BE2C (cell line): ENCODE measurements at places on chromosomes 5 and 9.

DNA sequence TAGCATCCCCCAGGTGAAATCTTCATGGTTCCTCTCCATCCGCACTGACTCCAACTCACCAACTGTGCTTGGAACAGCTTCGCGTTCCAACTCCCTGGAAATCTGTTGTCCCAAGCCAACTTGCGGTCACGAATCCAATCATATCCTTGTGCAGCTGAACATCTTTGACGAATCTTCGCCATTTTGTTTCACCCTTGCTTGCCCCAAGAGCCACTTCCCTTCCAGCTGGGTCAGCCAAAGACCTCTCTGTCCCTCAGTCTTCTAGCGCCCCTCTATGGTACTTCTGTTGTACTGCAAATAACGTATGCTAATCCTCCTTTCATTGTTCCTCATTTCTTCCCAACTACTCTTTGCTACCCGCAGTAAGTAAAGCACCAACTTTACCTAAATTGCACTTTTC, 61.0 kb upstream of the TARS1 start:
- peak; percentile 11 for DNase-seq

DNA sequence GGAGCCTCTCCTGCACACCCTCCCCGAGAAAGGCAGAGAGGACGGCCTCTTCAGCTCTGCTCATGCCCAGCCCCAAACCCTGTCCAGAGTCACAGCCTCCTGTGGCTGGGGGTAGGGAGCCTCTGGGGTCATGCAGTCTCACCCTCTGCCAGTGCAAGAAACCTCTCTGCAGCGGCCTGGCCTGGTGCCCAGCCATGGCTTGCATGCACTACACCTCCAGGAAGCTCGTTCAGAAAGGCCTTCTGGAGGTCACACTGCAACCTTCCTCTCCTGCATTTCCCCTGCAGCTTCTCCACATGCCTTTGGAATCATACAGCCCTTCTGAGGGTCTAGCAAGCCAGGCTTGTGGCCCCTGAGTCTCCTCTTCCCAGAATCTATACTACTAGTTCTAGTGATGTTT, 17.9 kb downstream of the CSF1R start:
- no peak for DNase-seq

GRCh38 chr5:33840927-33841547, 50.8 kb downstream of the ADAMTS12 start:
- no peak for DNase-seq

GRCh38 chr9:120040896-120041295, 539.1 kb downstream of the CDK5RAP2 start:
- no peak for DNase-seq

DNA sequence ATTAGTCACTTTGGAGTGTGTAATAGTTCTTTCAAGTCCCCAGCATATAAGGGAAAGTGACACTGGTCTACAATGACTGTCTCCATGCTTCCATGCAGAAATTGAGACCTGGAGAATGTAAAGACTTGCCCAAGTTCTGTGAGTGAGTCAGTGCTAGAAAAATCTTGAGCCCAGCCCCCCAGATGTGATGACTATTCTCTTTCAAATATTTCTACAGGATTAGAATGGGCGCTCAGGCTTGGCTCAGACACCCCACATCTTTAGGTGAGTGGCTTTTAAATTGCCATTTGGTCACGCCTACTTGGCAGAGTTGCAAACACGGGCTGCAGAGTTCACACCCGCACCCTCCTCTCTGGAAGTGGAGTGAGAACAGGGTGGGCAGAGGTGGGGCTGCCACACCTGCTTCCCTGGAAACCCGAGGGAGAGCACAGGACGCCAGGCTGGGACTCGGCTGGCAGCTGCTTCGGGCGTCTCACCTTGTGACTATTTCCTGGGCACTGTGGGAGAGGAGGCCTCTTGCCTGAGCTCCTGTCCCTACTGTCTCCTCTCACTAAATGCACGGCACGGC, 37.6 kb downstream of the ROPN1L start:
- DNase-seq, result no peak

GRCh38 chr5:150587016-150587415, 53.4 kb upstream of the SYNPO start:
- no peak for DNase-seq

GRCh38 chr5:67181648-67182221, 14.9 kb downstream of the CD180 start:
- DNase-seq, result no peak

DNA sequence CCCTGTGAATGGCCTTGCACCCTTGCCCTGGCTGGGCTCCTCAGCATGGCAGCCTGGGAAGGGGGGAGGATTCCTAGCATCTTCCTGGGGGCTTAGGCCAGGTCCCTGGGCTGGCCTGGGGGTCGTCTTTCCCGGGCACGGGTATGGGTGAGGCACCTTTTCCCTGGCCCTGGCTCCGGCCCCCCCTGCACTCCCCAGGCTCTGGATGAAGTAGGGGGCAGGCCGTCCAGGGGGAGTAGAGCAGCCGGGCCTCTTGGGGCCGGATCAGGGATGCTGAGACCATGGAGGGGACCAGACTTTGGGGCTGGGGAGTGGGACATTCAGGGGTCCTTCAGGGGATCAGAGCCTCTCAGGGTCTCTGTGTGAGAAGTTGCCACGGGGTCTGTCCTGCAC, 6.6 kb downstream of the RXRA start:
- DNase-seq, result no peak

- DNase-seq, result no peak
These were observed 60.9 kb downstream of the YTHDC2 start for GRCh38 chr5:113574417-113574816.

DNA sequence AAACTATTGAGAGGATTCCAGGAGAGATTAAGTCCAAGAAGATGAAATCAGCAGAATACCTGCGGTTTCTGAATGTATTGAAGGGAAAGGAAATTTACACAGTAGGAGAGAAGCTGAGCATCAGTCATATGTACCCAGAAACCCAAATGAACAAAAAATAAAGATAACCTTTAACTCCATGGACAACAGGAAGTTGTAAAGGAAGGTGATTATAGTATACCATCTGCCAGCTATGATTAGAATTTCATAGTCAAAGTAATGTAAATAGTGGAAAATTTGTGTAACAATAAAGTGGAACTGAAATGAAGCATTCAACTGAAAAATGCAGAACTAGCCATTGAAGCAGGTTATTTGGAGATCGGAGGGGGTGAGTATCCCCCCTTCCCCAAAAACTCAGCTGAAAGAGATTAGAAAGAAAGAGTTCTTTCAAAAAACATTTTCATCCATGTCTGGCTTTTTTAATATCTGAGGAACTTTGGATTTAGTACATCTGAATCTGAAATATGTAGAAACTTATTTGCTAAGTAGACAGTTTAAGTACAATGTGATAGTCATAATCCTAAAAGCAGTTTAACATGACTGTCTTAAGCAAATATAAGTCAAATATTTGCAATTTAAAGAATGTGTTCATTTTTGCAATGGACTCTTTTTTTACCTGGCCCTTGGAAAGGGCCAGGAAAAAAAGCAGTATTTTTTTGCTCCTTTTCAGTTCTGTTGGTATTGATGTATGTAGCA, 58.4 kb downstream of the APC start:
- DNase-seq, result no peak

GRCh38 chr9:91776409-91777291, 173.4 kb downstream of the ROR2 start:
- no peak for DNase-seq

DNA sequence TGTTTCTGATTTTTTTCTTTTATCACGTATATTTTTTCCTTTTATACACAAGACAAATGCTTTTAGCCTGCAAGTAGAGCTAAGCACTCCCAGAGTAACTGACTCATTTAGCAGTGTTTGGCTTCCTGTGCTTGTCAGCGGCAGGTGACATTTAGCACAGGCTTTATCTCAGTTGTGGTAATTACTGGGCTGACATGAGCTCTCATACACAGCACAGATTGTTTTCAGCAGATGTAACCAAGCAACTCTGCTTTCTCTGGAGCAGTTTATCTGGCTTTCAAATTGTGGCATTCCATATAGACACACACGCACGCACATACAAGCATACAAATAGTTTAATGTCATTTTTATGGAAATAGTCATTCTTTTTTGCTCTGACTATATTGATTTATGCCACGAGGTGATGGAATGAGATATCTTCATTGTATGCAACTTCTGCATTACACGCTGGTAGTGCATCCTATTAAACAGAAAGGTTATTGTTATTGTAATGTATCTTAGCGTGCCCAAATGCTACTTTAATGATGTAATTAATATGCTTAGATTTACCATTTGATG, 379.0 kb upstream of the GRAMD2B start:
- DNase-seq, result peak; percentile 60

- peak; percentile 52 for DNase-seq
These were observed 710 bp upstream of the PIP5KL1 start for GRCh38 chr9:127931092-127931881.

- DNase-seq, result peak; percentile 42
These were observed 27.7 kb upstream of the GABRP start for GRCh38 chr5:170755679-170756456.

GRCh38 chr9:29640507-29640906, 2067.2 kb upstream of the C9orf72 start:
- no peak for DNase-seq

DNA sequence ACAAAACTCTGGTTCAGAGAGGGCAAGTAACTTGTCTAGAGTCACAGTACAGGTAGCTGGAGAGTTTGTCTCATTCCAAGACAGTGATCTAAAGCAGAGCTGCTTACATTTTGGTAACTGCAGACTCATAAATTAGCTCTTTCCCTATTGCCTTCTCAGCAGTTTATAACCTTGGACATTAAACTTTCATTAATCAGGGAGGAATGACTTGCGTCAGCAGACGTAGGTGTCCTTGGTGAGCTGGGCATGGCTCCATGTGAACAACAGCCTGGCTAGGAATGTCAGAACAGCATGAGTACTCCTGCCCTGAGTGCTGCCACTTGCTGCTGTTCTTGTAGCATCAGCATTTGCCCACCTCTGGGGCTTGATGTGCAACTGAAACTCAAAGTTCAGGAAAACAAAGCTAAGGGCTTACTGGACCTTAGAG, 2.2 kb upstream of the ALDOB start:
- no peak for DNase-seq

- DNase-seq, result peak; percentile 60
These were observed 88.6 kb downstream of the LMX1B start for GRCh38 chr9:126702151-126703001.

DNA sequence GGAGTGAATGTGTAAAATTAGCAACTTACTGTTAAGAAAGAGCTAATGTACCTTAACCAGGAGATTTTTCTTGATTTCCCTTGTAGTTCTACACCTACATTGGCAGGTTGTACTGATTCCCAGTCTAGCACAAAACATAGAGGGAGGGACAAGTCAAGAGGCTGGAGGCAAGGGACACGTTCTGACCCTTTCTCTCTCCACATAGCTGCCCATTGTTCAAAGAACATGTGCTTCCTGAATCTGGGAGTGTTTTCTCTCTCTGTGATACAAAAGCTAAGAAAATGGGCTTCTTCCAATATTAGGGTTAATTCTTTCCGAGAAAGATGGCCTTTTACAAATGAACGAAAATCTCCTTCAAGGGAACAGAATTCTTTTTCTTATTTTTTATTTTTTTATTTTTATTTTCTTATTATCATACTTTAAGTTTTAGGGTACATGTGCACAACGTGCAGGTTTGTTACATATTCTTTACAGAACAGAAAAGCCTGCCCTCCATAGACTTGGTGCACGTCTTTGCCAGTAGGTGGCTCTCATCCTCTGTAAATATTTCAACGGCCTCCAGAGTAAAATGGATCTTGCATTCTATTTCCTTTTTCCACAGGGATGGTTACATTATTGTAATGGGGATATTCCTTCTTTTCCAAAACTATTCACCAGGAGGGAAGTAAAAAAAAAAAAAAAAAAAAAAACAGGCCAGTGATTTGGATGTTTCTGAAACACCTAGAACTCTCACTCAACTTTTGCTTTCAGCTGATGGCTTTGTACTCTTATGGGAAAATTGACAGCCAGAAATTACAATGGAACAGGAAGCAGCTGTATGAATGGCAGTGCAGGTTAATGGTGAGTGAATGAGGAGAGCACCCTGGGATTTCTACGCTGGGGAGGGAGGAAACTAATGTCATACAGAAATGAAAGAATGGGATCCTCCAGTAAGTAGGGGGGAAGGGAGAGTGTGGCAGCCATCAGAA, 13.1 kb upstream of the IFNA5 start:
- DNase-seq, result peak; percentile 37

DNA sequence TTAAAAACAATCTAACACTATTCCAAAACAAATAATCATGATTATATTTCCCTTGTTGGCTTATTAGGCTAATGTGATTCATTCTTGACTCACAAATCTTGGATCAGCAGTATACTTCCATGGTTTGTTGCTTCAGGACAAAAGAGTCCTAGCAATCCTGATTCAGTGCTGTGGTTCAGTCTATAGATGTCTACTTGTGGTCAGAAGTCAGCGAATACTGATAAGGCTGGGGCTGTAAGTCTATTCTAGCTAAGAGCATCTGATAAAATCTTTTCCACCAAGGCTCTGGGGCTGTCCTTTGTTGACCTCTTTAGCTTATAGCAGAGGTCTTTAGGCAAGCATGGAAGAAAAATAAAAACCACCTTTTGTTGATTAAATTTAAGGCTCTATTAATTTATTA, 4.4 kb upstream of the SMIM3 start:
- peak; percentile 25 for DNase-seq

DNA sequence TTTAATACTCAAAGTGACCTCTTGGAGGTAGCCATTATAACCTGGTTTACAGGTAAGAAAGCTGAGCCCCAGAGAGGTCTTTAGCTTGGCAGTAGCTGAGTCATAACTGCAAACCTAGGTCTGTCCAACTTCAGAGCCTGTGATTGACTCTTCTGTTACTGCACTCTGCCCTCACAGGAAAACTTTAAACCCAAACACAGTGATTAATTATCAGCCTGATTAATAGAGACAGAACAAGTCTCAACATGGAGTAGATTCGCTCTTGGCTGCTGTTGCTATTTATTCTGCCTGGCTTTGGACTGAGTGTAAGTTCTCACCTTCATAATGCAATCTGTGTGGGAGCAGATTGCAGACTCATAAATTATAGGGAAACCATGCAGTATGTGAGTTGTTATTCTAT, 27.4 kb upstream of the TXN start:
- no peak for DNase-seq

- no peak for DNase-seq
These were observed 10.8 kb downstream of the UBLCP1 start for GRCh38 chr5:159273923-159274322.

- DNase-seq, result no peak
These were observed 73.8 kb upstream of the IFNE start for GRCh38 chr9:21555911-21556310.

- DNase-seq, result no peak
These were observed 111.9 kb downstream of the MTRR start for GRCh38 chr5:7980881-7981280.

GRCh38 chr9:133551446-133551845, 16.9 kb downstream of the ADAMTSL2 start:
- no peak for DNase-seq
